Urothelium cell line (cell line): ENCODE measurements at places on chromosomes 2 and 18.

- DNase-seq: no peak
These were observed 11.8 kb downstream of the CEP68 start for GRCh38 chr2:65067806-65068553.

GRCh38 chr2:101287303-101287702, 21.2 kb downstream of the RNF149 start:
- no peak for DNase-seq

GRCh38 chr2:116094196-116094595, 1651.8 kb downstream of the DPP10 start:
- DNase-seq: no peak

DNA sequence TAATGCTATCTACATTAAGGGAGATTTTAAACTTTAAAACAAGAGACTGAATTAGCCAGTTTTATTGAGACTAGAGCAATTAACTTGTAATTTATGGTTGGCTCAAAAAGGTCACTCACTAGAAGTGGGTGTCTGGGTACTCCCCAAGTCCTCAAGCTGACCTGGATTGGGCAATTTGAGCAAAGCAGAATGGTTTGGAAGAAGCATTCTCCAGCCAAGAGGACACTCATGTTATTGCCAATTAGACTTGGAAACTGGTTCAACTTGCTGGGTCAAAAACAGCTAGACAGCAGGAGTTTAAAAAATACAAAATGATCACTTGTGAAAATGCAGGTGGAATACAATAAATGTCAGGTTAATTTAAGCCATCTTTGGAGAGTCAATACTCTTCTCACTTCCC, 29.5 kb upstream of the MYO1B start:
- no peak for DNase-seq

DNA sequence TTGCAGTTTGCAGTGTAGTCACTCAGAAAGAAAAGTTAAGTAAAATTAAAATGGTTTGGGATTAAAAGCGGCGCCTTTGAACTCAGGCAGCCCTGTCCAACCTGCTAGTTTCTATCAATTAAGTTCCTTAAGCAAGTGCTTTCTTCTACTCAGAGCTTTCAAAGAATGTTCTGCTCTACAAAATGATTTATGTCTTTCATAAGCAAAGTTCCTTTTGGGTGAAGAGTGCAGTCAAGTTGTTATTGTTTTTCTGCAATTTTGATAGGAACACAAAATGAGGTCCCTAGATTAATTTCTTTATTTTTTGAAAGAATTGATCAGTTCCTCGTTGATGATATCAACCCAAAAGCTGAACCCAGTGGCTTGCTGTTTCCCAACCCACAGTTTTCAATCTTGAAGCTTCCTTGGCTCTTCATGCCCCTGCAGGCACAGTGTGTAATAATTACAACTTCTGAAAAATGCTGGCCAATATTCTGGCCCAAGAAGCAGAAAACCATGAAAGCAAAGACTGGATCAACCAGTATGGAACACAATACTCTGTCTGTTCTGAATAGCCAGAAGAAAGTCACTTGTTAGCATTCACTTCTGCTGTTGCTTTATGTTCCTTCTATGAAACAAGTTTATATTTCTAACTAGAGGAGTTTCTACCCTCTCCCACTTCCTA, 89.1 kb downstream of the TGIF1 start:
- DNase-seq: no peak

DNA sequence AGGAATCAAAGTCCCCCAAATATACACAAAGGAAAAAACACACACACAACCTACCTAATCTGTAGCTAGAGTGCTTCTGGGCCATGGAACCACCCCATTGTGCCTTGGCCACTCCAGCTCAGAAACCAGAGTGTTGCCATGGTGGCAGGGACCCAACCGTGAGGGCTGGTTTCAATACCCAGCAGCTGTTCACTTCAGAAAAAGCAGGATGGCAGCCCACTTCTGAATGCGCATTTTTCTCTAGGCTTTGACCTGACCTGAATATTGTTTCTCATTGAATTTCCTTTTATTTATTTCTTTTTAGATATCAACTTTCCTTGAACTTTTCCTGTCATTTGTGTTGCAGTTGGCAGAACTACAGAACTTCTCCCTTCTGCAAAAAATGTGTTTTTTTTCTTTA, 43.0 kb upstream of the EHBP1 start:
- DNase-seq: no peak

GRCh38 chr2:240934701-240935102, 28.6 kb downstream of the CROCC2 start:
- DNase-seq: no peak

DNA sequence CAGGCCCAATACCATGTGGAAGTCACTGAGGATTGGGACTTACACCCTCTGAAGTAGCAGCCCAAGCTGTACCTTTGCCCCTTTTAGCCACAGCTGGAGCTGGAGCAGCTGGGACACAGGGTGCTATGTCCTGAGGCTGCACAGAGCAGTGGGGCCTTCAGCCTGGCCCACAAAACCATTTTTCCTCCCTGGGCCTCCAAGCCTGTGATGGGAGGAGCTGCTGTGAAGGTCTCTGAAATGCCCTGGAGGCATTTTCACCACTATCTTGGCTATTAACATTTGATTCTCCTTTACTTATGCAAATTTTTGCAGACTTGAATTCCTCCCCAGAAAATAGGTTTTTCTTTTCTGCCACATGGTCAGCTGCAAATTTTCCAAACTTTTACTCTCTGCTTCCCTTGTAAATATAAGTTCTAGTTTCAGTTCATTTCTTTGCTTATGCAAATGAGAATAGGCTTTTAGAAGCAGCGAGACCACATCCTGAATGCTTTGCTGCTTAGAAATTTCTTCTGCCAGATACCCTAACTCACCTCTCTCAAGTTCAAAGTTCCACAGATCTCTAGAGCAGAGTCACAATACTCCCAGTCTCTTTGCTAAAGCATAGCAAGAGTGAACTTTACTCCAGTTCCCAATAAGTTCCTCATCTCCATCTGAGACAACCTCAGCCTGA, 213.8 kb upstream of the MGAT5 start:
- no peak for DNase-seq

DNA sequence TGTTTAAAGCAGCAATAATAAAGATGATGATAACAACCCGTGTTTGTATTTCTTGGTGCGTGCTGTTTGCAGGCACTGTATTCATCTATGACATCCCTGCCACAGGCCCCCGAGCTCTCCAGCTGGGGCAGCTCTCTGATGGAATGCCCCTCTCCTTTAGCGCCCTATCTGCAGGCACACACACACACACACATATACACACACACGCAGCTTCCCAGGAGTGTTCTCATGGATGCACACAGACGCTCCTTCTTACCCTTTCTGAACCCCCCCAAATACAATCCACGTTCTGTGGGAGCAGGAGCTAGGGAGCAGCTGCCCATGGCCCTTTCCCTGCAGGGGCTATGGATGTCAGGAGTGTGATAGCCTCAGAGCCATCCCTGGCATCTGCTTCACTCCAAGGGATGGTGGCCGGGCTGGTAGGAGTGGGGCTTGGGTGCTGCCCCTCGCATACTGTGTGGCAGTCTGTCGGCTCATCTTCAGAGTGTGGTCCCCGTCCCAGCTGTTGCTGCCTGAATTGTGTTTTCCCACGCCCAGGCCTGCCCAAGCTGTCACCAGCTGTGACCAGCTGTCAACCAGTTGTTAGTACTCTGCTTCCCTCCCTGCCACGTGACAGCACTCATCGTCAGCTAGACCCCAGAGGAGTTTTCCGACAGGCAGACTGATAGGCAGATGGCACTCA, 50.8 kb upstream of the MYCN start:
- DNase-seq: no peak

- DNase-seq: peak; percentile 74
These were observed 31.9 kb downstream of the C1QL2 start for GRCh38 chr2:119126650-119127049.

GRCh38 chr2:215439404-215439803, 3.5 kb upstream of the FN1 start:
- no peak for DNase-seq

GRCh38 chr2:232315049-232315922, 63.3 kb upstream of the ALPP start:
- DNase-seq: peak; percentile 86
